ENCODE measurements at places on chromosomes 5 and 9. TPM values are rescaled to one million over a fixed set of nuclear protein-coding genes. Genes with fewer than 3 reads are reported as not detected.

The AHRR gene
- 54.9 TPM for total RNA-seq

The SPINK13 gene
- total RNA-seq, result not detected

The TICAM2 gene
- 2.8 TPM for total RNA-seq

The SPOCK1 gene
- total RNA-seq, result 954 TPM

The TSLP gene
- not detected for total RNA-seq

The MPDZ gene
- total RNA-seq, result 56.1 TPM

The AGXT2 gene
- not detected for total RNA-seq

The ATG10 gene
- 7.8 TPM for total RNA-seq

The PCDHGA8 gene
- 0.51 TPM for total RNA-seq

The FOXD4L5 gene
- 0.16 TPM for total RNA-seq

The DNAI1 gene
- not detected for total RNA-seq

The PCDHGA10 gene
- 22.4 TPM for total RNA-seq

The GEMIN5 gene
- total RNA-seq, result 17.6 TPM

The PCDHGA9 gene
- 1.9 TPM for total RNA-seq

The RAB3C gene
- total RNA-seq, result not detected

The PCDHGB1 gene
- total RNA-seq, result 1.4 TPM

Measured in osteocyte (in vitro differentiated cells).